GM10248 (cell line): ENCODE measurements at places on chromosomes 13 and 19.

DNA sequence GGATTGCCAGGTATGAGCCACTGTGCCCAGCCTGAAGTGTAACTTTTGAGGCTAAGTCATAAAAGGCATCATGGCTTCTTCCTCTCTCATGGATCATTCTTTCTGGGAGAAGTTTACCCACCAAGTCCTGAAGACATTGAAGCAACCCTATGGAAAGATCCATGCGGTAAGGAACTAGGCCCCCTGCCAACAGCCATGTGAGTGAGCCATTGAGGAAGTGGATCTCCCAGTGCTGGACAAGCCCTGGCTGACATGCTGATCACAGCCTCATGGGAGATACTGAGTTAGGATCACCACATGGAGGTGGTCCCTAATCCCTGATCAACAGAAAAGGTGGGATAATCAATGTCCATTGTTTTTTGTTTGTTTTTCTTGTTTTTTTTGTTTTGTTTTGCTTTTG lies 3.3 kb upstream of the NUDT19 start:
- DNase-seq = no peak

DNA sequence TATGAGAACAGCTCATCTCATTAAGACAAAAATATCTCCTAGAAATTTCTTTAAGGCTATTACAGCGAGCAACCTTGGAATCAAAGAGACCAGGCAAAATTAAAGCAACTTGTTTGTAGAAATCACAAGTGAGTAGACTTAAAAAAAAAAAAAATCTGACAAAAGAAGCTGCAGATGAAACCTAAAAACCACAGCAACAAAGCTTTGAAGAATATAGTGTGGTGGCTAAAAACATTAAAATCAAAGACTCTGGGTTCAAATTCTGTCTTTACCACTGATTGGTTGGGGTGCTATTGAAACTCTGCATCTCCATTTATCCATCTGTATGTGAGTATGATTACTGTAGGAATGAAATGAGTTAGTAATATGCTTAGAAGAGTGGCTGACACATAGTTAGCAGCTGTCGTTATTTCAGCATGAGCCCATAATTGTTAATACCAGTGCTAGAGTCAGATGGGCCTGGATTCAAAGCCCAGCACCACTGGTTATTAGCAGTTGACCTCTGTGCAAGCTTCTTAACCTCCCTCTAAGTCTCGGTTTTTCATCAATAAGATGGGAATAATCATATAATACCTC lies 157.6 kb downstream of the FOXO1 start:
- no peak for DNase-seq

DNA sequence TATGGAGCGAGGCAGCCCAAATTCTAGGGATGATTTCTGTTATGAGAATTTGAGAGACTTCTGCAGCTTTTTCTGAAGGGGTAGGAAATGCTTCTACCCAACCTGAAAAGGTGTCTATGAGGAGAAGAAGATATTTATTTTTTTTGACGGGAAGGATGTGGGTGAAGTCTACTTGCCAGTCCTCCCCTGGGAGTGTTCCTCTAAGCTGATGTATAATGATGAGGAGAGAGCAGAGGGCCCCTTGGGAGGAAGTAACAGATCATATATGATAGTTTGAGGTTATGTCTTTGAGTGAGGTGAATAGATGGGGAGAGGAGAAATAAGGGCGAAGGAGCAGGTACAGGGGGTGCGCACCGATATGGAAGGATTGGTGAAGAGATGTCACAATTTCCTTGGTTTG lies 910.6 kb upstream of the SLITRK5 start:
- DNase-seq = no peak

- DNase-seq = no peak
Observed at GRCh38 chr19:48340995-48341394, 15.6 kb downstream of the EMP3 start.
